ENCODE measurements at places on chromosomes 16 and 17. TPM values are rescaled to one million over a fixed set of nuclear protein-coding genes. Genes with fewer than 3 reads are reported as not detected.

GRCh38 chr16:82535262-82535661, 91.5 kb upstream of the CDH13 start:
- no peak for DNase-seq
- no peak overlapping the region for H3K27ac ChIP-seq
- no peak overlapping the region for H3K4me3 ChIP-seq
- H3K36me3 ChIP-seq = no peaks in the 10 kb centered on the region
- H3K4me1 ChIP-seq = no peaks in the 10 kb centered on the region
- H3K27me3 ChIP-seq = no peaks in the 10 kb centered on the region

GRCh38 chr16:22285080-22285479, 12.1 kb upstream of the POLR3E start:
- no peaks in the 10 kb centered on the region for H3K36me3 ChIP-seq
- no peaks in the 10 kb centered on the region for H3K4me1 ChIP-seq
- no peak overlapping the region for H3K27ac ChIP-seq
- no peaks in the 10 kb centered on the region for H3K27me3 ChIP-seq
- no peak overlapping the region for H3K4me3 ChIP-seq

DNA sequence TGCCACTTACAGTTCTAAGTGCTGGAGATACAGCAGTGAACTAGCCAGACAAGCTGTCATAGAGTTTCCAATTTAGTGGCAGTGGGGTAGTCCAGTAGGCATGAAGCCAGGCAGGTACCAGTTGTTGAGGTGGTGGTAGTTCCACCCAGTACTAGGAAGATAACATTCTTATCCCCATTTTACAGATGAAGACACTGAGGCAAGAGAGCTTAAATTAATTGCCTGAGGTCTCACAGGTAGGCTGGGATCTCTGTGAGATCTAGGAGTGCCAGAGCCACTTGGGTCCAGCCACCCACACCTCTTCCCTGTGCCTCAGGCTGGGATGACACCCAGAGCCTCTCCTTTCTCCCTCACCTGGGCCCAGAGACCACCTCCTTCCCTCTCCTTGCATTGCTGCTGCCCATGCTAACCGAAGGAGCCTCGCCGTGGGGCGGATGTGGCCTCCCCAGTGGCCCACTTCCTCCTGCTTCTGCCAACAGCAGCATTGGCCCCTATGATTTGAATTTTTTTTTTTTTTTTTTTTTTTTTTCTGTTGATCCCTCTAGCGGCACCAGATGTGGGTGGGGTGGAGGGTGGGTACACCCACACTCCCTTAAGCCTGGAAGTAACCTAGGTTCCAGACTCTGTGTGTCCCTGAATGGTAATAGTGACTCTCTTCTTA, 114.0 kb downstream of the PRKCB start:
- DNase-seq = no peak
- no peak overlapping the region for H3K4me3 ChIP-seq
- no peaks in the 10 kb centered on the region for H3K27me3 ChIP-seq
- no peaks in the 10 kb centered on the region for H3K36me3 ChIP-seq
- no peaks in the 10 kb centered on the region for H3K4me1 ChIP-seq

- H3K27me3 ChIP-seq = no peaks in the 10 kb centered on the region
- H3K4me1 ChIP-seq = peaks cover 3% of the 10 kb centered on the region
- no peak for DNase-seq
- no peak overlapping the region for H3K4me3 ChIP-seq
- no peaks in the 10 kb centered on the region for H3K36me3 ChIP-seq
- no peak overlapping the region for H3K27ac ChIP-seq
These were observed 28.9 kb downstream of the LITAF start for GRCh38 chr16:11557801-11558200.

- H3K36me3 ChIP-seq = peaks cover 3% of the 10 kb centered on the region
- no peak overlapping the region for H3K27ac ChIP-seq
- DNase-seq = no peak
- no peak overlapping the region for H3K4me3 ChIP-seq
- no peaks in the 10 kb centered on the region for H3K27me3 ChIP-seq
These were observed 12.9 kb downstream of the KNOP1 start for GRCh38 chr16:19705146-19705501.

GRCh38 chr16:21260870-21261791, 17.0 kb downstream of the CRYM start:
- no peaks in the 10 kb centered on the region for H3K36me3 ChIP-seq
- H3K27ac ChIP-seq = no peak overlapping the region
- H3K4me1 ChIP-seq = no peaks in the 10 kb centered on the region
- H3K4me3 ChIP-seq = no peak overlapping the region
- peak; percentile 32 for DNase-seq

DNA sequence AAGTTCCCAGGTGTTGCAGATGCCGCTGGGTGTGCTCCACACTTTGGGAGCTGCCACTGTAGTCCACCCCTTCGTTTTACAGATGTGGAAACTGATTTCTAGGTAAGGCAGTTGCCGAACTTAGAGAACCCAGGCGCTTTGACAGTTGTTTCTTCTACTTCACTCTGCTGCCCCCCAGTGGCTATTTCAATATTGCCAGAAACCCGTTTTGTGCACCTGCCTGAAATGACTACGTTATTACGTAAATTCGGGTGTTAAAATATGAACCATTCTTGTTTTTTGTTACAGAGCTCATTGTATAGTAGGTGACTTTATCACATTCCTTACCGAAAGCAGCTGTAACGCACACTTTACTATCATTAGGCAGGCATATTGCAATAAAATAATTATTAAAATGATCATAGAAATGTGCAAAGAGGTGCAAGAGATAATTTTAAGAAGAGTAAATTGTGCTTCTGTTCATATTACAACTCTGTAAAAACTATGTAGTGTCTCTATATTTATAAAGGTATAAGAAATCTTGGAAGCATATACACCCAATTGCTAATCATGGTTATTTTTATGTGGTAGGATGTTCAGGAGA, 44.9 kb downstream of the OTOA start:
- H3K4me1 ChIP-seq = no peaks in the 10 kb centered on the region
- peak; percentile 51 for DNase-seq
- H3K27me3 ChIP-seq = no peaks in the 10 kb centered on the region
- no peak overlapping the region for H3K27ac ChIP-seq

GRCh38 chr17:77843896-77844295, 114.6 kb upstream of the TNRC6C start:
- H3K27me3 ChIP-seq = no peaks in the 10 kb centered on the region
- H3K4me1 ChIP-seq = no peaks in the 10 kb centered on the region
- DNase-seq = no peak
- H3K27ac ChIP-seq = no peak overlapping the region
- no peak overlapping the region for H3K4me3 ChIP-seq

- no peaks in the 10 kb centered on the region for H3K27me3 ChIP-seq
- H3K27ac ChIP-seq = no peak overlapping the region
- no peaks in the 10 kb centered on the region for H3K4me1 ChIP-seq
- no peaks in the 10 kb centered on the region for H3K36me3 ChIP-seq
These were observed 534.9 kb upstream of the HSBP1 start for GRCh38 chr16:83272843-83273242.

GRCh38 chr17:78022425-78022824, 63.9 kb downstream of the TNRC6C start:
- no peak overlapping the region for H3K4me3 ChIP-seq
- H3K27ac ChIP-seq = no peak overlapping the region
- no peaks in the 10 kb centered on the region for H3K36me3 ChIP-seq

GRCh38 chr17:64200080-64201032, 62.7 kb downstream of the TEX2 start:
- H3K27me3 ChIP-seq = no peaks in the 10 kb centered on the region
- H3K4me1 ChIP-seq = no peaks in the 10 kb centered on the region
- H3K36me3 ChIP-seq = no peaks in the 10 kb centered on the region
- H3K4me3 ChIP-seq = no peak overlapping the region

GRCh38 chr17:68096111-68096510, 60.6 kb downstream of the KPNA2 start:
- no peak overlapping the region for H3K4me3 ChIP-seq
- no peaks in the 10 kb centered on the region for H3K27me3 ChIP-seq
- H3K27ac ChIP-seq = no peak overlapping the region
- DNase-seq = no peak
- no peaks in the 10 kb centered on the region for H3K36me3 ChIP-seq
- no peaks in the 10 kb centered on the region for H3K4me1 ChIP-seq

GRCh38 chr16:23060458-23061320, 88.6 kb downstream of the USP31 start:
- no peak overlapping the region for H3K27ac ChIP-seq
- peaks cover 6% of the 10 kb centered on the region for H3K27me3 ChIP-seq
- H3K4me3 ChIP-seq = no peak overlapping the region
- peak; percentile 48 for DNase-seq

- H3K4me3 ChIP-seq = no peak overlapping the region
- DNase-seq = no peak
- no peak overlapping the region for H3K27ac ChIP-seq
- no peaks in the 10 kb centered on the region for H3K27me3 ChIP-seq
- H3K36me3 ChIP-seq = no peaks in the 10 kb centered on the region
These were observed 6.4 kb upstream of the CRISPLD2 start for GRCh38 chr16:84813141-84813934.

- 0 out of 2 replicates have a peak, but pooled peaks cover under 1% of the 10 kb centered on the region for H3K27me3 ChIP-seq
- H3K4me1 ChIP-seq = peaks cover 5% of the 10 kb centered on the region
- H3K27ac ChIP-seq = no peak overlapping the region
- no peaks in the 10 kb centered on the region for H3K36me3 ChIP-seq
- no peak for DNase-seq
These were observed 24.2 kb downstream of the ACSM1 start for GRCh38 chr16:20673071-20673806.

GRCh38 chr17:1562176-1562643, 382 bp downstream of the PITPNA start:
- H3K4me3 ChIP-seq = peak overlapping the region; percentile 56
- no peaks in the 10 kb centered on the region for H3K27me3 ChIP-seq
- DNase-seq = no peak

GRCh38 chr17:34154961-34155730, 99.9 kb upstream of the CCL2 start:
- H3K27me3 ChIP-seq = peaks cover 2% of the 10 kb centered on the region
- H3K27ac ChIP-seq = no peak overlapping the region
- H3K36me3 ChIP-seq = no peaks in the 10 kb centered on the region
- no peak overlapping the region for H3K4me3 ChIP-seq
- no peak for DNase-seq
- no peaks in the 10 kb centered on the region for H3K4me1 ChIP-seq

DNA sequence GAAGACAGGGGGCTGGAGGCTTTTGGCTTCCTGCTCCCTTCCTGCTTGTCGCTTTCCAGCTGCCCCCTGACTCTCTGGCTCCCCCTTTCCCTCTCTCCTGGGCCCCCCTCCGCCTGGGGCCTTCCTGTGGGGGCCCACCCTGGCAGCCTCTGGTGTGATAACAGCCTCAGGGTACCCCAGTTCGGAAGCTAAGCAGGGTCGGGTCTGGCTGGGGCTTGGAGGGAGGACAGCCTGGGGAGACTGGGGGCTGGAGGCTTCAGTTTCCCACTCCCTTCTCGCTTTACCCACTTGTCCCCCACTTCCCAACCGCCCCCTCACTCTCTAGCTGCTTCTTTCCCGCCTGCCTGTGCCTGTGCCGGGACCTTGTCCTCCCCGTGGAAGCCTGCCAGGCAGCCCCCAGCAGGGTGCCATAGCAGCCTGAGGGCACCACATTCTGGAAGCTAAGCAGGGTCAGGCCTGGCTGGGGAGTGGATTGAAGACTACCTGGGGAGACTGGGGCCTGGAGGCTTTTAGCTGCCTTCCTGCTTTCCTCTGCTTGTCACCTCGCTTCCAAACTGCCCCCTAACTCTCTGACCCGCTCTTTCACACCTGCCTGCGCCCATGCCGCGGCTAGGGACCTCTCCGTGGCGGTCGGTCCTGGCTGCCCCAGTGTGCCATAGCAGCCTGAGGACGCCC, 2275.5 kb downstream of the TP53TG3F start:
- no peaks in the 10 kb centered on the region for H3K27me3 ChIP-seq
- H3K4me3 ChIP-seq = no peak overlapping the region
- no peaks in the 10 kb centered on the region for H3K36me3 ChIP-seq
- no peak overlapping the region for H3K27ac ChIP-seq
- H3K4me1 ChIP-seq = no peaks in the 10 kb centered on the region

GRCh38 chr16:77328274-77328673, 106.6 kb downstream of the ADAMTS18 start:
- H3K36me3 ChIP-seq = no peaks in the 10 kb centered on the region
- no peak for DNase-seq
- peaks cover 2% of the 10 kb centered on the region for H3K4me1 ChIP-seq
- no peaks in the 10 kb centered on the region for H3K27me3 ChIP-seq
- peak overlapping the region; percentile 44 for H3K27ac ChIP-seq

GRCh38 chr17:35022536-35023063, 40.9 kb downstream of the RFFL start:
- H3K27ac ChIP-seq = no peak overlapping the region
- DNase-seq = no peak
- no peaks in the 10 kb centered on the region for H3K27me3 ChIP-seq

DNA sequence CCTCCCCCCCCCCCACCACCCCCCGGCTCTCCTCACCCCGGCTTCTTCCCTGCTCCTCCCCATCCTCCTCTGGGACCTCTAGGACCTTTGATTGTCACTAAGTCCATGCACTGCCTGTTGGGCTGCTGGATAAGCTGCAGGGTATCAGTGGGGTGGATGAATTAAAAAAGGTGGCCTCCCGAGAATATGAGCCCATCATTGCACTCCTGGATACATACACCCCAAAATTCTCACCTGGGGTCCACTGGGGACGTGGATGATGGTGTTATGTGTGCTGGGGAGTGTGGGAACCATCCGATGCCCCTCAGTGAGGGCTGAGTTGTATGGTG, 88.8 kb downstream of the IRF8 start:
- no peak for DNase-seq
- peaks cover 2% of the 10 kb centered on the region for H3K27me3 ChIP-seq
- no peaks in the 10 kb centered on the region for H3K4me1 ChIP-seq
- H3K4me3 ChIP-seq = no peak overlapping the region

GRCh38 chr17:39767147-39767546, 29.4 kb downstream of the GRB7 start:
- H3K36me3 ChIP-seq = no peaks in the 10 kb centered on the region
- no peak for DNase-seq
- no peaks in the 10 kb centered on the region for H3K27me3 ChIP-seq
- H3K4me1 ChIP-seq = no peaks in the 10 kb centered on the region

GRCh38 chr16:4583906-4584305, 27.8 kb downstream of the C16orf96 start:
- no peak for DNase-seq
- H3K27me3 ChIP-seq = no peaks in the 10 kb centered on the region
- H3K4me3 ChIP-seq = no peak overlapping the region
- H3K4me1 ChIP-seq = no peaks in the 10 kb centered on the region
- H3K27ac ChIP-seq = no peak overlapping the region

DNA sequence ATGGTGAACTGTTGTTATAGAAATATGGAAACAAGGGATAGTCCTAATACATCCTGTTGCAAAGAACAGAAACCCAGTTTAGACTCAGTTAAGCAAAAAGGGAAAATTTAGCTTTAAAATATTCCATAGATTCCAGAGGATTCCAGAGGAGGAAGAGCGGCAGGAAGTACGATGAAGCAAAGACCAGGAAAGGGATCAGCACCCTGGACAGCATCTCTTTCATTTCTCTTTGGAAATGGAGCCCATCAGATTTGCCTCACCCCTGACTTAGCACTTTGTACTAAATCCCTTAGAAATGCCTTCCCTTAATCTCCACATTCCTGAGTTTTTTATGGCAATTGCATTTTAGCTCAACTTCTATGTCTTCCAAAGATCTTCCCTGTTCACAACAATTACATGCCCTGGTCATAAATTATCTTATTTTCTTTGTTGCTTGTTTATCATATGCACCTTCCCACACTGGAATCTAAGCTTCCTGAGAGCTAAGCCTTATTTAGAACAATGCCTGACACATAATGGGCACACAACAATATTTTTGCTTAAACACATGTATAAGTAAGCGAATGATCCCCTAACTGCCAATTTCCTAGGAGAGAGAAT, 150.0 kb upstream of the RBFOX1 start:
- no peaks in the 10 kb centered on the region for H3K36me3 ChIP-seq
- no peak for DNase-seq
- no peak overlapping the region for H3K27ac ChIP-seq
- H3K4me3 ChIP-seq = no peak overlapping the region
- no peaks in the 10 kb centered on the region for H3K4me1 ChIP-seq

Gene NUDT7
- total RNA-seq = 4.7 TPM

Gene SLC22A31
- 4.5 TPM for total RNA-seq

Gene MAP1LC3B
- 75.2 TPM for total RNA-seq

Gene TGFB1I1
- total RNA-seq = 32.5 TPM

Data from Panc1 (cell line).